Naive thymus-derived CD8-positive, alpha-beta T cell (primary cell): ENCODE measurements at places on chromosomes 4 and X.

GRCh38 chrX:154026136-154027021 lies 6.7 kb upstream of the IRAK1 start:
- no peak for DNase-seq
- peaks cover 13% of the 10 kb centered on the region for H3K4me1 ChIP-seq
- peaks cover 28% of the 10 kb centered on the region for H3K36me3 ChIP-seq
- no peak overlapping the region for H3K27ac ChIP-seq
- H3K27me3 ChIP-seq, result no peaks in the 10 kb centered on the region

DNA sequence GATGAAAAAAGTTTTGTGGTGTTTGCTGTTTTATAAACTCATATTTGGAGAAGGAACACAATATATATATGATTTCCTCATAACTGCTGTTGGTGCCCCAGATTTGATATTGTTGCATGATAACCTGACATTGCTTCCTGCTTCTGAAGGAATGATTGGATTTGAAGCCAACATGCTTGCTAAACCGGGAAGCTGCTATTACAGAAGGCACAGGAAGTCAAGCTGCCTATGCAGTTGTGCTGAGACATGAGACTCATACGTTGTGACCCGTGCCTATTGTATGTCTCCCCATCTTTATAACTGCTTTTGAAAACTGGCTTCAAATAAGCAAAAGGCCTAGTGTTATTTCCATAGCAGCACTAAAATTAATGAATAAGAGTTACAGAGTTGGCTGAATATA lies 32.9 kb downstream of the GAB1 start:
- H3K27me3 ChIP-seq, result no peaks in the 10 kb centered on the region
- H3K27ac ChIP-seq, result no peak overlapping the region
- no peak overlapping the region for H3K4me3 ChIP-seq
- H3K36me3 ChIP-seq, result peaks cover 5% of the 10 kb centered on the region
- DNase-seq, result no peak
- H3K4me1 ChIP-seq, result peaks cover 25% of the 10 kb centered on the region

DNA sequence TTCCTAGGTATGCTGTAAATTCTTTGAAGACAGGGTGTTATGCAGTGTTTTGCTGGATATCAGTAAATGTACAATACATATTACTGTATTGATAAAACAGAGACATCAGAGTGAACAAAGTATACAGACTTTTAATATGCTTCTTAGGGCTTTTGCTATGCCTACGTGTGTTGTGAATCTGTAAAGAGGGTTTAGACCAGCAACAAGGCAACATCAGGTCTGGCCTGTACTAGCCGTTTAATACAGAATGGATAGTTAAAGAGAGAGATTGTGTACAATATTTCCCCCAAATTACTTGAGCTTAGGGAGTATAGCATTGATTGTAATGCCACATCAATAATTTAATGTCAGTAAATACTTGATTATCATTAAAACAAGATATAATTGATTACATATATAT lies 75.2 kb downstream of the PAQR3 start:
- no peaks in the 10 kb centered on the region for H3K36me3 ChIP-seq
- no peak overlapping the region for H3K27ac ChIP-seq
- no peaks in the 10 kb centered on the region for H3K27me3 ChIP-seq

GRCh38 chrX:111270339-111270738 lies at the start of gene CAPN6:
Gene CAPN6, minus strand, starts transcription at chrX:111270483. Its CDS starts 6,547 bp downstream, at chrX:111263936.
- no peaks in the 10 kb centered on the region for H3K27me3 ChIP-seq
- H3K36me3 ChIP-seq, result no peaks in the 10 kb centered on the region
- no peak within 1 kb of the TSS for H3K4me3 ChIP-seq

DNA sequence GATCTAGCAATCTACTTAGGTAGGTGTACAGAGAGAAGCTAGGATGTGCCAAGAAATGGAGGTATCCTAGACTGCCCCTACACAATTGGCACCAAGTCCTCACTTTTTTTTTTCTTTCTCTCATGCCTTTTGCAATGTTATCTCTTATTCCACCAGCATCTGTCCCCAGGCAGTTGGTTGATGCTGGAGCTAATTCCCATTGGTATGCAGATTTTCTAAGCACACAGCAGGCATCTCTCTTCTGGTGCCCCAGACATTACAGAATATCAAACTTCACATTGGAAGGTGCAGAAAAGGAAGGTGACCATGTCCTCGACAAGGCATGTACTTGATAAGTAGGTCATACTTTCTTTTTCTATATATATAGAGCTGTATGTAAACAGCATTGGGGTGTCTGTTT lies 21.6 kb downstream of the LUZP4 start:
- H3K4me1 ChIP-seq, result no peaks in the 10 kb centered on the region
- H3K4me3 ChIP-seq, result no peak overlapping the region
- no peaks in the 10 kb centered on the region for H3K27me3 ChIP-seq
- DNase-seq, result no peak

GRCh38 chr4:184423003-184423686 lies 51.2 kb downstream of the IRF2 start:
- no peaks in the 10 kb centered on the region for H3K27me3 ChIP-seq
- H3K4me1 ChIP-seq, result peaks cover 80% of the 10 kb centered on the region
- DNase-seq, result no peak
- peak overlapping the region; percentile 90 for H3K27ac ChIP-seq
- H3K4me3 ChIP-seq, result no peak overlapping the region
